Stimulated activated naive CD4-positive, alpha-beta T cell treated with Interleukin-2 at 50 U/mL for 16 hours (primary cell): ENCODE measurements at places on chromosomes 3 and 15.

GRCh38 chr15:52220937-52221660 lies 29.9 kb upstream of the GNB5 start:
- no peak for DNase-seq

DNA sequence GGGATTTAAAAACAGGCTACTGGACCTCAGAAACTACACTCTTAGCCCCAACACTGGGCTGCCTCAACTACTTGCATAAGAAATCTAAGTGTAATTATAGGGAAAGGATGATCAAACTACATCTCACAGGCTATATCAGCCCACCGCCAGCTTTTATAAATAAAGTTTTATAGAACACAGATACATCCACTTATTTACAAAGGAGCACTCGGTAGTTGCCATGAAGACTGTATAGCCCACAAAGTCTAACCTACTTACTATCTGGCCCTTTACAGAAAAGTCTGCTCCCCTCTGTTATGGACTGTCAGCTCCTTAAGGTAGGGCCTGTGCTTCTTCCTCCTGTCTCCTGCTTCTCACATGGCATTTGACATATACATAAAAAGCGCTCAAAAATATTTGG lies 9.5 kb downstream of the OSBPL10 start:
- no peak for DNase-seq

DNA sequence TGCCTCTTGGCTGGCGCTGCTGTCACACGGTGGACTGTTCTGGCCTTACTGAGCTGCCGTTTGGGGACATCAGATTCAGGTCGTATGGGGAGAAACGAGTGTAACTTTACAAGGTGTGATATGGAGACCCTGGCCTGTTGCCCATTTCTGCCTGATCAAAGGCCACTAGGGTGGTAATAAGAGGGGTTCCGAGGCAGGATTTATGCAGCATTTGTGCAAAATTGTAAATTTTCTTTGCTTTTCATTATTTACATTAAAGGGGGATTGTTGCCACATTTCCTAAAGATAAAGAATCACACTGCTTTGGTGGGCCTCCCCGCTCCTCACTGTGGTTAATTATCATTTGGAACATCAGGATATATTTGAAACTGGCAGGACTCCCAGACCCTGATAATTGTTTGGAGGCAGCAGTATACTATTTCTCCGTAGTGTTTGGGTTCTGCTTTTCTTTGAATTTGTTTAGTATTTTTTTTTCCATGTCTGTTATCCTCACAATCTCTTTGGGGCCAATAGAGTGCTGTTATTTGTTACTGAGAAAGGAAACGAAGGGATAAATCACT lies 891 bp downstream of the NXPE3 start:
- DNase-seq = no peak

DNA sequence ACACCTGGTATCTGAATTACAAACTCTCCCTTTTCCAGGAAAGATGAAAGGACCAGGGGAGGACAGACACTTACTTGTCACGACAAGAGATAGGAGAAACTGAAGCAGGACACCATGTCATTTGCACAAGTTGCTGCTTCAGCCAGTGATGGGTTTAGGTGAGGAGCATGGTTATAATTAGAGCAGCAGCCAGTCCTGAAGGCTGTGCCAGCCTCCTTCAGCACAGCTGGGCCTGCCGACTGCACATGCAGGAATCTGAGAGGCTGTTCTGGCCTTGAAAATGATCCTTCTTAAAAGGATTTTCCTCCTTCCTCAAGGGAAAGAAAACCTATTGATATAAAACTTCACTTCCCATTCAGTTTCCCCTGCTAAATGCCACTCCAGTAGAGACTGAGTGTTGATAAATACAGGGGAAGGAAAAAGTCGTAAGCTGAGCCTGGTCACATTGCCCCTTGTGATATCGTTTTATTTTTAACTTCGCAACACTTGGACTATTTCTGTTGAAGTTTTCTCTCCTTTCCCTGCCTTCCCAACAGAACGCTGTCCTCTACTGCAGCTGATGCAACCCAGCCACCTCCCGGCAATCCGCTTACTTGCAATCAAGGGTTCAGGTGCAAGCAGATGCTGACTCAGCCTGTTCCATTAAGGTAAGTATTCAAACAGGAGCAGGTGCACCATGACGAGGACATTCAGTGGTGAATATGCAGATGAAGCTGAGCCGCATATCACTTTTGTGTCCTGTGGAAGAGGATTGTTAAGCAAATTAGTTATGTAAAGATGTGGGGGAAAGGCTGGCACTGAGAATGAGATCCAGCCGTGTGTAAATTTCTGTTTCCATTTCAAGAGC lies at the start of gene FBXO40:
Gene FBXO40, plus strand, starts transcription at position 524 of the 847 bp plus-strand sequence. CDS start 27,197 bp downstream, outside the sequence.
- DNase-seq = no peak

GRCh38 chr15:90209591-90209990 lies 8.5 kb downstream of the SEMA4B start:
- no peak for DNase-seq

DNA sequence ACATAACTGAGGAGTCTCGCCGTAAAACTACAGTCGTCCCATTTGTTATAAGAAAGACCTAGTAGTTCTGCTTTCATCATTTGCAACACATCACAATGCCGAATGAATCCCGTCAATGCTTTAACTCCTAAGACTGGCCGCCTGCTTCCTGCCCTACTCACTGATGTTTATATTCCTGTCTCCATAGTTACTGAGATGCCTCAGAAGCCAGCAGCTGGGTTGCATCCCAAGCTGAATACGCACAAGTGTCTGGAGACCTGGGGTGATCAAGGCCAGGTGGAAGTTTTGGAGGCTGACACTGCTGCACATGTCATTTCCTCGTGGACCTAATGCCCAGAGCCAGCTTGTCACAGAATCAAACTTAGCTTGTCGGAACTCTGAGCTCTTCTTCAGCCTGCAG lies 95.2 kb upstream of the UBE2E1 start:
- DNase-seq = no peak

DNA sequence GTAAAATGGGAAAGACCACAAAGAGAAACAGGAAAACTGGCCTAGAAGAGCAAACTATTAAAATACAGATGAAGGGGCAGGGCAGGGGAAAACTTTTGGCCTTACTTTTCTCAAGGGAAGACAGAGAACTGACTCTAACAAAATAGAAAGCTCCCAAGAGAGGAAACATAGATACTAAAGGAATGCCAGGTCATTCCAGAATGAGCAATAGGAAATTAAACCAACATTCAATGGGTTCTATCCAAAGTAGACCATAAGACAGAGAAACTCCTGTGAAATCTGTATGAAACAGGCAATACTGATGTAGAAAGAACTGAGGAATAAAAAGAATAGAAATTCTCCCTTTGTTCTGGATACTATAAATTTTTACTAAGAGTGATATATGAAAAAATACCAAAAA lies 491.8 kb downstream of the MECOM start:
- no peak for DNase-seq

DNA sequence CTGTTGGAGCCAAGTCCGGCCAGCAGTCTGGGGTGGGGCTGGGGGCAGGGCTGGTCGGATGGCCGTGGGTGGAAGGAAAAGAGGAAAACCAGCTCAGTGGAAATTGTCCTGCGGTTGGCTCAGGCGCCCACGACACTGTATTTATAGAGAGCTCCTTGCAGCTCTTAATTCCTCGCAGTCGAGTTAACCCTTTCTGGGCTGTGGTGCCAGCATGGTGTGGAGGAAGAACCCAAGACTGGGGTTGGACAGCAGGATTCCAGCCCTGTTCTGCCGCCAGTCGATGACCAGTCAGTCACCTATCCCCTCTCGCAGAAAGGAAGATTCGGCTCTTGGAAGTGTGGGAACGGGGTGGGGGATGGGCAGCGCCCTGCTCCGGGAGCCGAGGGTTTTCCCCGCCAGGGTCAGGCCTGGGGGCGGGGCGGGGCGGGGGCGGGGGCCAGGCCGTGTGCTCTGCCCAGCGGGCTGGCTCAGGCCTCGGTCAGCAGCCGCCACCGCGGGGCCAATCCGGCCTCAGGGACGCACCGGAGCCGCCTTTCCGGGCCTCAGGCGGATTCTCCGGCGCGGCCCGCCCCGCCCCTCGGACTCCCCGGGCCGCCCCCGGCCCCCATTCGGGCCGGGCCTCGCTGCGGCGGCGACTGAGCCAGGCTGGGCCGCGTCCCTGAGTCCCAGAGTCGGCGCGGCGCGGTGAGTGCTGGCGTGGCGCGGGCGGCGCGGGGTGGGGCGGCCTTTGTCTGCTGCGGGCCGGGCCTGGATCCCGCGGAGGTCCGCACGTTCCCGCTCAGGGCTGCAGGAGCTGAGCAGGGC lies at the start of gene CD276:
Gene CD276, plus strand, starts transcription at position 607 of the 804 bp plus-strand sequence. CDS start 15,257 bp downstream, outside the sequence.
- peak; percentile 3 for DNase-seq

- no peak for DNase-seq
These were observed 546.0 kb upstream of the CFAP20DC start for GRCh38 chr3:59595830-59596229.

GRCh38 chr15:63389902-63390670 lies 8.4 kb upstream of the CA12 start:
- no peak for DNase-seq

DNA sequence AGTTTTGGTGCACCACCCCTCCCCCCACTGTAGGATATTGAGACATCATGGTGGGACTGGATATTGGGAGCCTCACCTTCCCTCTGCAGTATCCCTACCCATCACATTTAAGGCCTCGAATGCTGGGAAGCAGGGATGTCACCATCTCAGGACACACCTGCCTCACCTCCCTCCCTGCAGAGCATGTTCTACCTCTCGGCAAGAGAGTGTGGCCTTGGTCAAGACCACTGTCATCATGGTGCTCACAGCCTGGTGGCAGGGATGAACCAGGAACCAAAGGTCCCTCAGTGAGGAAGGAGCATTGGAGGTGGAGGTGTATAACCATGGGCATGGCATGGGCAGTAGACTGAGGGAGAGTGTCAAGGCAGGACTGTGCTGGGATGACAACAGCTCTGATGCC lies 104.8 kb downstream of the CORO2B start:
- no peak for DNase-seq

- DNase-seq = no peak
These were observed 622.1 kb downstream of the IGSF11 start for GRCh38 chr3:118412503-118412902.

DNA sequence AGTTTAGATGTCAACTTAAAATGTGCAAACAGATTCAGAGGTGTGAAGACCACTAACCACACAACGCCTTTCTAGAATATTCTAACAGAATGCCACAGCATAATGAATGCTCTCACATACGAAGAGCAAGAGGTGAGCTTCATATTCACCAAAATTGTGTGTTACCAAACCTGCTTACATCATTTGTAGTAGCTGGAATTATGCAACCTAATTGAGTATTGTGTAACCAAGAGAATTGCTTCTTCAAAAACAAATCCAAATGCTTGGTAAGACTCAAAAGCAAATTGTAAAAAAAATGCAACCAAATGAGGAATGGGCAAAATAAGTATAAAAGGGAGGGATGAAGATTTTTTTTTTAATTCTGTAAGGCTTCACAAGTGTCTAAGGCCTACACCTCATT lies 160.7 kb downstream of the TAFA4 start:
- DNase-seq = no peak

GRCh38 chr3:180447136-180447535 lies 154.8 kb upstream of the TTC14 start:
- no peak for DNase-seq

DNA sequence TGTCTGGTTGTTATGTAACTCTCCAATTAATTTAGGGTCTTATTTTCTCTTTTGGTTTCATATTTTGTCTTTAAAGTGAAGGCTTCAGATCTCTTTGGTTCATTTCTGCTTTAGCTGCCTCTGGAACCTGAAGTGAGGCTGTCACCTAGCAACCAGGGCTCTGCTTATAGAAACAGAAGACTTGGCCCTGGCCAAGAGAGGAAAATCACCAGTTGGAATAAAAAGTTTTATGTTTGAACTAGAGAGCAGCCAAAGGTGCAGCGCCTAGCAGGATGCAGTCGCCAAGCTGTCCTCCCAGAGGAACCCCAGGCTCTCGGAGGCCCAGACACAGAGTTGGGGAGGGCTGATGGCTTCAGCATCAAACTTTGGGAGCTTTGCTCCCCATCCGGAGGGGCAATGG lies 41.1 kb downstream of the LYZL4 start:
- no peak for DNase-seq

DNA sequence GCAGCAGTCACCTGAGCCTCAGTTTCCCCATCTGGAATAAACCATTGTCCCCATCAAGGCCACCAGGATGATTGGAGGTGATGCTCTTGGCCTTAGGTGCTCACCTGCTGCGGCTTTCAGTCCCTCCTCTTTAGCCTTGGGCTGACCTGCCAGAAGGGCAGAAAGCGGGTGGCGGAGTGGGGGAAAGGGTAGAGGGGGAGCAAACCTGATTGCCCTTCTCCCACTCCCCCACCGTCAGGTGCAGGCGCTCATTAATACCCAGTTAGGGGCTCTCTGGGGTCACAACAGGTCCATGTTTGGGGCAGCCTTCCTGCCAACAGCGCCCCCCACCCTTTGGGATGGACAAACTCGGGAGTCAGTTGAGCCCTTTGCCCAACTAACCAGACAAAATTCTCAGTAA lies 50.5 kb downstream of the GRIP2 start:
- no peak for DNase-seq

GRCh38 chr3:37987751-37988179 lies 2.8 kb upstream of the VILL start:
- DNase-seq = no peak

DNA sequence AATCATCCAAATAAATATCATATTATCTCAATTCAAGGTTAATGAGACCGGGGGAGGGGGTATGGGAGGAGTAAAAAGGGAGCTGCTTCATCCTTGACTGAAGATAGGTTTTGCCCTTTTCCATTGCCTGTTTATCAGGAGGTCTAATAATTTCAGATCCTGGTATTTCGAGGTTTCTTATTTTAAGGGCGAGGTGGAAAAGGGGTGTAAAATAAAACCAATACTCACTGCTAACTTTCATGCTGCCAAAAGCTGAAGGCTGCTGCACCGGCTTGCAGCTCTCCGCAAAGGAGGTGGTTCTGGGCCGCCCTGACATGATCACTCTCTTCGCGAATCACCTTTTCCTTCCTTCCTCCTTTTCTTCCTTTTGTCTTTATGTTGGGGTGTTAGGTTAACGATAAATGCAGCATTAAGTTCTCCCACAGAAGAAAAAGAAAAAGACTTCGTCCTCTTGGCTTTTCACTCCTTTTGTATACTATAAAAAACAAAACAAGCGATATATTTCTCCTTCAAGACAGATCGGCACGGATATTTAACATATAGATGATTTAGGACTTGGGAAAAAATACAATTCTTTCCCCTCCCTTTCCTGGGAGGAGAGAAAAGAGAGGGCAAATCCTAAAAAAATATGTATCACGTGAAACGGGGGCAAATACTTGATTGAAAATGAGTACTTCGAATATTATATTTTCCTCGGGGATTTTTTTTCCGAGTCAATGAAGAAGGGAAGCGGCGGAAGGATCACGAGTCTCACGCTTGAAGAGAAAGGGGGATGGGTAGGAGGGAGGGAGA lies 932 bp downstream of the GSK3B start:
- DNase-seq = no peak
